ENCODE measurements at places on chromosomes 13 and 19. TPM values are rescaled to one million over a fixed set of nuclear protein-coding genes. Genes with fewer than 3 reads are reported as not detected.

The TMEM86B gene
- total RNA-seq = 5.5 TPM

The ANGPTL4 gene
- total RNA-seq = 173 TPM

The TGFB1 gene
- total RNA-seq = 161 TPM

The MAP4K1 gene
- total RNA-seq = 0.54 TPM

The B9D2 gene
- 34.1 TPM for total RNA-seq

The DENND1C gene
- 0.30 TPM for total RNA-seq

The ZNF506 gene
- 0.23 TPM for total RNA-seq

The ZNF709 gene
- total RNA-seq = not detected

The VSIG10L gene
- total RNA-seq = 11.2 TPM

The TEKTIP1 gene
- total RNA-seq = not detected

The CALR3 gene
- total RNA-seq = not detected

The TMTC4 gene
- 9.4 TPM for total RNA-seq

The SYCN gene
- total RNA-seq = not detected

The PGPEP1 gene
- 2.6 TPM for total RNA-seq

The CEACAM1 gene
- 1.8 TPM for total RNA-seq

The ACOD1 gene
- not detected for total RNA-seq

The IL17D gene
- total RNA-seq = 1.5 TPM

The CNN1 gene
- 0.40 TPM for total RNA-seq

The SIGLEC12 gene
- not detected for total RNA-seq

The ZNF763 gene
- not detected for total RNA-seq

The ZNF888 gene
- total RNA-seq = not detected

The SIRT6 gene
- 34.0 TPM for total RNA-seq

The KLK14 gene
- 0.28 TPM for total RNA-seq

The GRIN2D gene
- 11.8 TPM for total RNA-seq

The ITGBL1 gene
- 1.5 TPM for total RNA-seq

The ZNF581 gene
- total RNA-seq = 35.3 TPM

The PALM gene
- total RNA-seq = 18.1 TPM

The MPHOSPH8 gene
- total RNA-seq = 12.2 TPM

The PINLYP gene
- 0.74 TPM for total RNA-seq

The STOML3 gene
- total RNA-seq = not detected

The GJB6 gene
- total RNA-seq = not detected

The PLEKHF1 gene
- total RNA-seq = 11.0 TPM

The RDH8 gene
- 0.43 TPM for total RNA-seq

The SMIM24 gene
- total RNA-seq = 0.70 TPM

The PSG1 gene
- total RNA-seq = 0.22 TPM

The COL4A2 gene
- 161 TPM for total RNA-seq

The TEX26 gene
- total RNA-seq = not detected

The KLK4 gene
- not detected for total RNA-seq

The ZNF541 gene
- total RNA-seq = not detected

The KLF1 gene
- total RNA-seq = not detected

The RGCC gene
- 1.5 TPM for total RNA-seq

The FXYD7 gene
- not detected for total RNA-seq

The ZNF865 gene
- 11.2 TPM for total RNA-seq

The ZNF98 gene
- total RNA-seq = not detected

The FREM2 gene
- total RNA-seq = not detected

The RFPL4A gene
- total RNA-seq = 0.22 TPM

The ZNF627 gene
- 2.8 TPM for total RNA-seq

The ZNF850 gene
- 0.54 TPM for total RNA-seq

The LYL1 gene
- total RNA-seq = 1.0 TPM

The ING1 gene
- total RNA-seq = 11.1 TPM

The WDR88 gene
- not detected for total RNA-seq

The LTBP4 gene
- 46.5 TPM for total RNA-seq

The FSD1 gene
- total RNA-seq = 8.4 TPM

The IZUMO4 gene
- total RNA-seq = 0.17 TPM

The KLK12 gene
- total RNA-seq = not detected

The ZNF345 gene
- total RNA-seq = 0.34 TPM

All from A549 treated with RU486 at 1 μM for 4 hours (cell line).